ENCODE measurements at places on chromosomes 2 and 18. TPM values are rescaled to one million over a fixed set of nuclear protein-coding genes. Genes with fewer than 3 reads are reported as not detected.

SERPINE2 gene
- polyA plus RNA-seq = 118 TPM

UGT1A9 gene
- polyA plus RNA-seq = 6.2 TPM

NAT8 gene
- polyA plus RNA-seq = 28.2 TPM

CMPK2 gene
- 4.1 TPM for polyA plus RNA-seq

MROH2A gene
- not detected for polyA plus RNA-seq

- DNase-seq = no peak
These were observed 112.5 kb upstream of the NFATC1 start for GRCh38 chr18:79283131-79283810.

DNA sequence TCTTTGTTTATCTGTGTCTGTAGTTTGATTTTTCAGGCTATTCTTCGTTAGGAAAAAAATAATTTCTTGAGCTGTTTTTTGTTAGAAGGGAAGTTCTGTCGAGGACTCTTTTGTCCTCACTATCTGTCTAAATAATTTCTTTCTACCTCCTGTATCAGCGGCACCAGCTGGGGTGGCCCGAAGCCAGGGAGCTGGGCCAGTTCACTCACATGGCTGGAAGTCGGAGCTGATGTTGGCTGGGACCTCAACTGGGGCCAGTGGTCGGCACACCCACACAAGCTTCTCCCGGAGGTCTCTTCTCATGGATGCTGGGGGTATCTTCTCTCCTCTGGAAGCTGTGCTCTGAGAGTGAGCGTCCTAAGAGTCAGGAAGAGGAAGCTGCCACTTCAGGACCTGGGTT is 8.0 kb upstream of the PDIA6 start:
- DNase-seq = no peak

- DNase-seq = no peak
These were observed 25.5 kb downstream of the CENPO start for GRCh38 chr2:24818721-24819167.

- DNase-seq = no peak
These were observed 919.3 kb upstream of the CDH2 start for GRCh38 chr18:29096079-29096770.

DNA sequence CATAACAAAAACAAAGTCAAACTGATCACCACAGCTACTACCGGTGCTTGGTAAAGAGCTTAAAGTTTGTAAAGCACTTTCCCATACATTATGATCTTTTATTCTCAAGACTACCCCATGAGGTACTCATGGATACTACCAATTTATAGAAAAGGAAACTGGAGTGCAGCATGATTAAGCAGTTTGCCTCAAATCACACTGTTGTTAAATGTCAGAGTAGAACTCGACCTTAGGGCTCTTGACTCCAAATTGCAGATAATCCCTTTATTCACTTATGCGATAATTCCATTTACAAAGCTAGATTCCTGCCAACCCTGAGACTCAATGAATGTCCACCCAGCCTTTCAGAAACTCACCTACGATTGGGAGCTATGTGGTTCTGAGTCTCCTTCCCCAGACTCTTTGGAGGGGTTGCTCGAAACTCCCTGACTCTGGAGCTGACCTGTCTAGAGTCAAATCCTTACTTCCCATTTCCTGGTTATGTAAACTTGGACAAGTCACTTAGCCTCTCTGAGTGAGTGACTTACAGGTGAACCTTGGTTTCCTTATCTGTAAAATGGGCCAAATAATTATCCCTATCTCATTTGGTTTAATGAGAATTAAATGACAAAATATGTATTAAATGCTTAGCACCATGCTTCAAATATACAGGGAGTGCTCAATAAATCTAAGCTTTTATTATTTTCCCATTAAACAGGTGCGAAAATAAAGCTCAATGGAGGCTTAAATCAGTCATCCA is 47.4 kb downstream of the PSD4 start:
- no peak for DNase-seq

DNA sequence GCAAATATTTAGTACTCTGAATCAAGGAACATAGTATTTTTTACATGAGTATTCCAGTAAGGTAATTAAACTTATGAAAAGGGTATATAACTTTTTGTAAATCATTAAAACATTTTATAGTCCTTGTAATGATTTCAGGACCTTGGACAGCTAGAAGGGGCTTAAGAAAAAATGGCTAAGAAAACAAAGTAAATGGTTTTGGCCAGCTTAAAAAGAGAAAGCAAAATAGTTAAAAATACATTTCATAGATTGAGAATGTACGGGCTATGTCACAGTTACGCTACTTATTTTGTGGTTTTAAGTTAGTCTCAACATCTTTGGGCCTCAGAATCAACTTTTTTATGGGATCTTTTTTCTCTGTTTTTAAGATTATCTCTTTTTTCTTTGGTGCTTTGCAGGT is 26.7 kb downstream of the POLI start:
- no peak for DNase-seq

GRCh38 chr2:63046552-63046951 is 4.1 kb upstream of the OTX1 start:
- DNase-seq = no peak

GRCh38 chr2:151526572-151527090 is 116.9 kb downstream of the RIF1 start:
- DNase-seq = no peak

GRCh38 chr18:28176948-28177827 is at the start of gene CDH2:
Gene CDH2 (minus strand): TSS chr18:28177130. CDS start chr18:28177022, 108 bp downstream.
- peak; percentile 81 for DNase-seq

- DNase-seq = no peak
These were observed 19.4 kb upstream of the SOX11 start for GRCh38 chr2:5672749-5673144.

DNA sequence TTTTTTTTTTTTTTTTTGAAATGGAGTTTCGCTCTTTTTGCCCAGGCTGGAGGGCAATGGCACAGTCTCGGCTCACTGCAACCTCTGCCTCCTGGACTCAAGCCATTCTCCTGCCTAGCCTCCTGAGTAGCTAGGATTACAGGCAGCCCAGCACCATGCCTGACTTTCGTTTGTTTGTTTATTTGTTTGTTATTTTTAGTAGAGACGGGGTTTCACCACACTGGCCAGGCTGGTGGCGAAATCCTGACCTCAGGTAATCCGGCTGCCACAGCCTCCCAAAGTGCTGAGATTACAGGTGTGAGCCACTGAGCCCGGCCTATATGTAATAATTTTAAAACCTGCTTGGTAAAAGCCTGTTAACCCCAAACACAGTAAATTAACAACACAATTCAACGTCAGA is 435.7 kb downstream of the LRRTM4 start:
- DNase-seq = no peak

DNA sequence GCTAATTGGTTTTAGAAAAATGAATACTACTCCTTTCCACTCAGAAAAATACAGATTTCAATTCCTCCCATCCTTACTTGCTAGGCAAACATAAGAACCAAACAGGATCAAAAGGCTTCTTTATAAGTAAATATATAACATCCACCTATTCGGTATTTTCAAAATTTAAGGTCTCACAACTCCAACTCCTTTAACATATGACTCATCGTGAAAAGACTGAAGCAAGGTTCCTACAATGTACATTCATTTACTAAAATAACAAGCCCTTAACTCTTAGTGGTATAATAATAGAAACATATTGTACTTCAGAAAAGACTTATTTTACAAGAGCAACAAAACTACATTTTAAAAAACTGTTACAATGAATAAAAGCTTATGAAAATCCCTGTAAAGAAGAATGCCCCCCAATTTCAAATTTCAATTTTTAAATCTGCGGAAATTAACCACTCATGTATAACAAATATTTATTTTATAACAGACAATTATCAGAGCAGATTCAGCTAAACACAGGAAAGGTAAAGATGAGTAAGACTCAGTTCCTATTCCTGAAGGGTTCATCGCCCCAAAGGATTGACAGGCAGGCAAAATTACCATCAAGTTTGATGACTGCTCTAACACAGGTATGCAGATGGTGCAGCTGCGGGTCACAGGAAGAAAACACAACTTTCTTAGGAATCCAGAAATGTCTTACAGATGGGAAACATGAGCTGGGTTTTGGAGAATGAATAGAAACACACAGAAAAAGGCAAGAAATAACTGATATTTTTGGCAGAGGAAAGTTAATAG is 96.4 kb downstream of the COBLL1 start:
- DNase-seq = no peak

GRCh38 chr2:175872721-175873120 is 129.3 kb downstream of the LNPK start:
- DNase-seq = no peak

DNA sequence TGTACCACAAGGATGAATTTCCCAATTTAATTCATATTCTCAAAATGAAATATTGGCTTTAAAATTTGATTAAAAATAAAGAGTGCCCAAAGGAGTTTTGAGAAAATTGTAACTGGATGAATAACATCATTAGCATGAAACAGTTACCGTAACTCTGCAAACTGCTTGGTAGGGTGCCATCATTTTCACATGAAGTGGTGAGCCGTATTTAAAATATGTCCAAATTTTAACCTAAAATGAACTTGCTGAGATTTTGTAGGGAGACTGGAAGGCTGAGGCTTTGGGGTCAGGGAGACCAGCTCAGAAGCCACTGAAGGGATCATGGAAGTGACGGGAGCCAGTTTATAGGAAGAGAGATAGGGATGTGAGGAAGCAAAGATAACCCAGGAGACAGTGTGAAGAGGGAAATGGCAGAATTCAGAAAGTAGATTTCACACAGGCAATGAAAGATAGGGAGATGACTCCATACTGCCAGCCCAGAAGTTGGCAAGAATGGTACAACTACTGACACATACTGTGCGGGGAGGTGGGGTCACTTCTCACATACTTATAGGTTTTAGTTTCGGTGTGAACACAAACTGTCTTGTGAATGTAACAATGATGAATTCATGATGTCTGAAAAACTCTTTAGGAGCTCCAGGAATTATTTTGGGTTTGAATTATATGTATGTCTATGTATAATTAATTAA is 53.8 kb downstream of the EFEMP1 start:
- no peak for DNase-seq

GRCh38 chr2:188306271-188306670 is 14.6 kb downstream of the GULP1 start:
- no peak for DNase-seq

GRCh38 chr2:164967781-164968228 is 12.5 kb upstream of the SLC38A11 start:
- DNase-seq = no peak

DNA sequence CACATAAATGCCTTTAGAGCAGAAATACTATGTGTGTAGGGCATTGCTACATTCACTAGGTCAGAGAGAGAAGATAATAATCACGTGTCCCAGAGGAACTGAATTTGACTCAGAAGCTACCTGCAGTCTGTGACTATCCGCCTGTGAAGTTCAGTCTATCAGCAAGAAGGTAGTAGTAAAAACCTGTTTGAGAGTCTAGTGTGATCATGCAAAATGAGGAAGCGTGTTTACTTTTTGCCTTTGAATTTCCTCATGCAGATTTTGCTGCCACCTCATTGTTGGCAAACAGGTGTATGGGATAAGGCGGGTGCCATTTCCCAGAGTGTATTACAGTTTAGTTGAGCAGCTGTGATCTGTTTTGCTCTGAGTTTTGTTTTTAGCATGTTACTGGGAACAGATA is 403.9 kb upstream of the FANCL start:
- no peak for DNase-seq

All from renal cortex interstitium (tissue), 15 donors.